ENCODE measurements at places on chromosomes 16 and 17. TPM values are rescaled to one million over a fixed set of nuclear protein-coding genes. Genes with fewer than 3 reads are reported as not detected.

DNA sequence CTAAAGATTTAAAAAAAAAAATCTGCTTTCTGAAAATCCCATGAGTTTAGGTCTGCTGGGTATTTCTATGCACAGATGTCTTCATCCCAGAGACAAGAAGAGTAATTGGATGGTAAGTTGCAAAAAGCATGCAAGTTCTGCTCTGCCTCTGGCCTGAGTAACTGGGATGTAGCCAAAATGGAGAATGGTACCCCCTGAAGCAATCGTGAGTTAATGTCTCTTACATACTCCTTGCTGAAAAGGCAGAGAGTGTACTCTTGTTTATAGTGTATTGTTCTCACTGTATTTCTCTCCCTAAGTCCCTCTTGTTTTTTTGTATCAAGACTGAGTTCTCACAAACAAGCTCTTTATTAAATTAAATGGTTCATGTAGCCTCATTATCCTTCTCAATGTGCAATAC lies 259.0 kb downstream of the IRX3 start:
- no peak overlapping the region for H3K27ac ChIP-seq
- no peak overlapping the region for H3K4me3 ChIP-seq
- no peaks in the 10 kb centered on the region for H3K27me3 ChIP-seq
- no peaks in the 10 kb centered on the region for H3K4me1 ChIP-seq
- DNase-seq = no peak
- H3K36me3 ChIP-seq = peaks cover 21% of the 10 kb centered on the region

- H3K4me1 ChIP-seq = peaks cover 11% of the 10 kb centered on the region
- peak overlapping the region; percentile 51 for H3K27ac ChIP-seq
- peaks cover 9% of the 10 kb centered on the region for H3K27me3 ChIP-seq
- no peak for DNase-seq
Observed at GRCh38 chr17:10984220-10984619, 146.3 kb upstream of the PIRT start.

- no peak for DNase-seq
- H3K27ac ChIP-seq = no peak overlapping the region
- peaks cover 6% of the 10 kb centered on the region for H3K4me1 ChIP-seq
- no peaks in the 10 kb centered on the region for H3K27me3 ChIP-seq
- H3K36me3 ChIP-seq = peaks cover 3% of the 10 kb centered on the region
Observed at GRCh38 chr17:80006339-80006720, 29.3 kb downstream of the TBC1D16 start.

GRCh38 chr17:74646231-74646630 lies 22.7 kb upstream of the CD300E start:
- peaks cover 90% of the 10 kb centered on the region for H3K27me3 ChIP-seq
- H3K4me1 ChIP-seq = no peaks in the 10 kb centered on the region
- no peaks in the 10 kb centered on the region for H3K36me3 ChIP-seq
- no peak overlapping the region for H3K4me3 ChIP-seq

GRCh38 chr17:40025991-40026815 lies 11.0 kb downstream of the CSF3 start:
- H3K4me1 ChIP-seq = no peaks in the 10 kb centered on the region
- H3K27me3 ChIP-seq = no peaks in the 10 kb centered on the region
- H3K36me3 ChIP-seq = peaks cover 17% of the 10 kb centered on the region
- H3K4me3 ChIP-seq = no peak overlapping the region

ABCC12 gene
- 0.07 TPM for total RNA-seq

Data from neural crest cell (in vitro differentiated cells).